CD4-positive, alpha-beta T cell (primary cell): ENCODE measurements at places on chromosomes 11 and 22.

GRCh38 chr11:75198278-75198973 lies 42.1 kb upstream of the TPBGL start:
- DNase-seq = no peak
- H3K27me3 ChIP-seq = peaks cover 2% of the 10 kb centered on the region
- no peaks in the 10 kb centered on the region for H3K4me1 ChIP-seq
- no peaks in the 10 kb centered on the region for H3K36me3 ChIP-seq
- H3K4me3 ChIP-seq = no peak overlapping the region

DNA sequence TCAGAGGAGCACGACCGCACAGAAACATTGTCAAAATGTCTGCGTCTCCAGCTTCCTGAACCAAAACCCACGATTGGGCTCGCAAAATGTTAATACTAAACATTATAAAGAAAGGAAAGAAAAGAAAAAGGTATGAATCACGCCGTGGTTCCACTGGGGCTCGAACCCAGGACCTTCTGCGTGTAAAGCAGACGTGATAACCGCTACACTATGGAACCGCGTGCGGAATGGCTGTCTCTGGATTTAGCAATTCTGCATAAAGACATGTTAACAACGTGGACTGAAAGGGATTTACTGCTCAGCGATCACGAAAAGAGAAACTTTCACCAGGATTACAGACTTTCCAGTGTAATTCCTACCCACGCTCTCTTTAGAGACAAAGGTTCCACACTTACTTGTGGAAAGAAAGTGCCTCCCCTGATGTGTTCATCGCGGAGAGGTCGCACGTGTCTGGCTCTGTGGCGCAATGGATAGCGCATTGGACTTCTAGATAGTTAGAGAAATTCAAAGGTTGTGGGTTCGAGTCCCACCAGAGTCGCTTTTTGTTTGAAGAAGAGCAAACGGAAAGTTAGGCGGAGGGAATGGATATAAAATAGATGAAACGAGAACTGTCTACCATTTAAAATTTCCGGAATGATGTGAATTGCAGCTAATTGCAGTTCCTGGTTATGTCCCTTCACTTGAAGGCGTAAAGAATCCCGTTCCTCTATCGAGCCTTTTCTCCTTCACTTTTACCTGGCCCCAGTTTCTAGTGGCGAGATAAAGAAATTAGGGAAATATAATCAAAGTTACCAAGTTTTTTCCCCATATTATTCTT lies 39.7 kb downstream of the OR4D9 start:
- H3K4me1 ChIP-seq = peaks cover 21% of the 10 kb centered on the region
- H3K27ac ChIP-seq = no peak overlapping the region
- no peaks in the 10 kb centered on the region for H3K27me3 ChIP-seq
- DNase-seq = peak; percentile 81
- H3K4me3 ChIP-seq = peak overlapping the region; percentile 57

- no peaks in the 10 kb centered on the region for H3K4me1 ChIP-seq
- no peak overlapping the region for H3K27ac ChIP-seq
- no peak overlapping the region for H3K4me3 ChIP-seq
- no peak for DNase-seq
- no peaks in the 10 kb centered on the region for H3K27me3 ChIP-seq
- H3K36me3 ChIP-seq = no peaks in the 10 kb centered on the region
These were observed 108.4 kb downstream of the BLID start for GRCh38 chr11:122007601-122008071.

DNA sequence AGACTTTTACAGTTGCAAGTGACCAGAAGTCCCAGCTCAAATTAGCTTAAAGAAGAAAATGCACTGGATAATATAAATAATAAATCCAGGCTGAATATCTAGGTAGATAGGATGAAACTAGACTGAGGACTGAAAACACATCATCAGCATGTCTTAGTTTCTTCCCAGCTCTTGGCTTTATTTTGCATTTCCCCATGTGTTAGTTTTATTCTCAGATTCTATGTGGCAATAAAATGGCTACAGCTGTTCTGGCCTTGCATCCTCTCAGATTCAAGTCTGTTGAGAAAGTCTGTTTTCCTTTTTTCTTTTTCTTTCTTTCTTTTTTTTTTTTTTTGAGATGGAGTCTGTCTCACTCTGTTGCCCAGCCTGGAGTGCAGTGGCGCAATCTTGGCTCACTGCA lies 22.6 kb upstream of the CAT start:
- no peak overlapping the region for H3K27ac ChIP-seq
- DNase-seq = no peak
- no peak overlapping the region for H3K4me3 ChIP-seq
- peaks cover 2% of the 10 kb centered on the region for H3K27me3 ChIP-seq
- no peaks in the 10 kb centered on the region for H3K4me1 ChIP-seq

GRCh38 chr22:41479671-41480396 lies 10.9 kb downstream of the ACO2 start:
- H3K27ac ChIP-seq = no peak overlapping the region
- H3K4me3 ChIP-seq = no peak overlapping the region
- H3K36me3 ChIP-seq = peaks cover 28% of the 10 kb centered on the region
- H3K4me1 ChIP-seq = peaks cover 16% of the 10 kb centered on the region

DNA sequence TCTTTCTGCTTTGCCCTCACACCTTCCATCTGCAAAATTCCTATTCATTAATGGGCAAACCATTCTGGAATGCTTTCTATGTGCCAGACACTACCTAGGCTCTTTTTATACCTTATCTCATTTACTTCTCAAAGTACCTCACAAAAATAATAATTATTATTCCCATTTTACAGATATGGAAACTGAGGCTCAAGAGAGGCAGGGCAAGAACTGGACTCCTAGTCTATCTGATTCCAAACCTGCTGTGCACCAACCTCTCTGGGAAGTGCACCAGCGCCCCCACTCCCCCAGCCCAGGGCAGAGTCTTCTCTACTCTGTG lies 826 bp upstream of the DGAT2 start:
- H3K4me1 ChIP-seq = peaks cover 27% of the 10 kb centered on the region
- H3K27me3 ChIP-seq = peaks cover 13% of the 10 kb centered on the region
- H3K4me3 ChIP-seq = peak overlapping the region; percentile 55
- no peaks in the 10 kb centered on the region for H3K36me3 ChIP-seq
- no peak for DNase-seq

GRCh38 chr22:30628491-30628890 lies 7.1 kb upstream of the SLC35E4 start:
- H3K4me3 ChIP-seq = no peak overlapping the region
- H3K4me1 ChIP-seq = no peaks in the 10 kb centered on the region
- H3K36me3 ChIP-seq = no peaks in the 10 kb centered on the region
- no peaks in the 10 kb centered on the region for H3K27me3 ChIP-seq
- H3K27ac ChIP-seq = no peak overlapping the region

GRCh38 chr11:12702999-12703453 lies 28.8 kb downstream of the TEAD1 start:
- DNase-seq = no peak
- peaks cover 14% of the 10 kb centered on the region for H3K27me3 ChIP-seq
- no peaks in the 10 kb centered on the region for H3K36me3 ChIP-seq
- H3K4me3 ChIP-seq = no peak overlapping the region

DNA sequence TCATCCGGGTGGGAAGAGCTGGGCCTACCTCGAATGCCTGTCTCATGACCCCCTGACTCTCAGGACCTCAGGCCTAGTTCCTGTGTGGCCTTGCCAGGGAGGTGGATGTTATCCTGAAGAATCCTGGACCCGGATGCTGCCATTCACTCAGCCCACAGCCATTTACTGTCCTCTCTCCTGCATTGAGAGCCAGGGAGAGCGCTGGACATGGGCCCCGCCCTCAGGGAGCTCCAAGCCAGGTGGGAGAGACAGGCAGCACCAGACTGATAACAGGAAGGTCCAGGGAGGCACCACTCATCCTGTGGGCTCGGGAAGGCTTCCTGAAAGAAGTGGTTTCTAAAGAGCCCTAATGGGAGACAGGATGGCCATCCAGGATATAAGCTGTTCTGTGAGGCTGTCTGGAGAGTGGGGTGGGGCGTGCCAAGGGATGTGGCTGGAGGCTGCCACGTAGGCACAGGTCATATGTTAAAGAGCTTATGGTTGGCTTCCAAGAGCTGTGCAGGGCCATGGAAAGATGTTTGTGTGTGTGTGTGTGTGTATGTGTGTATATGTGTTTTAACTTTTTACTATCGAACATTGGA lies 8.6 kb downstream of the SERPINH1 start:
- no peak overlapping the region for H3K27ac ChIP-seq
- H3K36me3 ChIP-seq = peaks cover 35% of the 10 kb centered on the region
- no peak for DNase-seq
- H3K4me1 ChIP-seq = peaks cover 6% of the 10 kb centered on the region

DNA sequence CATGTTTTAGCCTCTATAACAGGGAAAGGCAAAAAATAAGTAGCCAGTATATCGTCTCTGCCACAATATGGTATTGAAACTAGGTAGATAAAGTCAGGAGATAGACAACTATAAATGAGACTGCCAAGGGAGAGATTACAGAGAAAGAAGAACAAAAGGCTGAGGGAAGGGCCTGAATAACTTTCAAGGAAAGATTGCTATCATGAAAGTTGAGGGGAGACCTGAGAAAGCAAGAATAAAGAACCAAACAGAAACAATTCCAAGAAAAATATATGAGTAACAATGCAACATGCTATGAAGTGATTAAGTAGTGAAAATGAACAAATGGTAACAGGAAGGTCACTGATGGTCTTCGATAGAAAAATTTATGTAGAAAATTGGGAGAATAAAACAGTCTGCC lies 690.1 kb downstream of the METTL15 start:
- H3K4me1 ChIP-seq = no peaks in the 10 kb centered on the region
- no peak for DNase-seq
- H3K27ac ChIP-seq = no peak overlapping the region
- H3K4me3 ChIP-seq = no peak overlapping the region
- no peaks in the 10 kb centered on the region for H3K27me3 ChIP-seq
- no peaks in the 10 kb centered on the region for H3K36me3 ChIP-seq

- no peaks in the 10 kb centered on the region for H3K36me3 ChIP-seq
- peaks cover 19% of the 10 kb centered on the region for H3K27me3 ChIP-seq
- DNase-seq = peak; percentile 29
These were observed 22.6 kb upstream of the PKNOX2 start for GRCh38 chr11:125141686-125142535.

GRCh38 chr11:10645212-10645795 lies 48.3 kb downstream of the IRAG1 start:
- H3K27ac ChIP-seq = no peak overlapping the region
- no peaks in the 10 kb centered on the region for H3K36me3 ChIP-seq
- no peak for DNase-seq
- no peaks in the 10 kb centered on the region for H3K27me3 ChIP-seq

DNA sequence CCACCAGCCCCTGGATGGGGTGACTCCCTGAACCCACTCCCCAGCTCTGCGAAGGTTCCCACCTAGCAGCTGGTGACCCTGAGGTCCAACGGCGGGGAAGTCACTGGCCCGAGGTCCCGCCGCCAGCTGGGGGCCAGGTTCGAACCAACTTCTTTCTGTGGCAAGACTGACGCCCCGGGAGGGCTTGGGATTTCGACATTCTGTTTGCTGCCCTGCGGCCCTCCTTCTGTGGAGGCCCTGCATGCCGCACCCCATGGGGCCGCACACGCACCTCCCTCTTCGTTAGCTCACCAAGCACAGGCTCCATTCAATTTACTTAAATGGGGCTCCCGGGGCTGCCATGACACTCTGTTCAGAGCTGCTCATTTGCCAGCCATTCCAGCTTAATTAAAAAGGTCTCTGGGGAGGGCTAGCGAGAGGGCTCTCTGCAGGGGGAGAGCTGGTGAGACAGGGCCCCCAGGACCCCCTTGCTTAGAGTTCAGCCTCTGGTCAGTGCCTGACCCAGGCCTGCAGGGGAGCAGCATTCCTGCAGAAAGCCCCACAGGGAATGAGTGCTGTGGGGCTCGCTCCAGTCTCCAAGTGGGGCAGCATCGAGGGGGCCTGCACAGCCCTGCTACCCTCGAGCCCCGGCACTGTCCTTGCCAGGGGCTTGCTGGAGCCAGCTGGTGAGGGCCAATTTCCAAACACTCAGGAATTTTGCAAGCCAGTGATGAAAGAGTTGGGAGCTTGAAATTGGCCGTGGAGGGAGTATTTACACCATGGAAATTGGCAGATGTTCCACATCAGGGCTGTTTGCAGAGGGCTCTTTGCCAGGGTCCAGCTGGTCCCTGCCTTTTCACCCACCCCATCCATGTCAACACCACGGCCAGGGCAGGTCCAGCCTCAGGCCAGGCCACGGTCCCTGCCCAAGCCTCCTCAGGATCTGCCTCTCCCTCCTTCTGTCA lies 80.8 kb downstream of the CACNA1I start:
- no peak overlapping the region for H3K4me3 ChIP-seq
- H3K36me3 ChIP-seq = no peaks in the 10 kb centered on the region
- peaks cover 9% of the 10 kb centered on the region for H3K4me1 ChIP-seq
- DNase-seq = no peak
- H3K27me3 ChIP-seq = no peaks in the 10 kb centered on the region

DNA sequence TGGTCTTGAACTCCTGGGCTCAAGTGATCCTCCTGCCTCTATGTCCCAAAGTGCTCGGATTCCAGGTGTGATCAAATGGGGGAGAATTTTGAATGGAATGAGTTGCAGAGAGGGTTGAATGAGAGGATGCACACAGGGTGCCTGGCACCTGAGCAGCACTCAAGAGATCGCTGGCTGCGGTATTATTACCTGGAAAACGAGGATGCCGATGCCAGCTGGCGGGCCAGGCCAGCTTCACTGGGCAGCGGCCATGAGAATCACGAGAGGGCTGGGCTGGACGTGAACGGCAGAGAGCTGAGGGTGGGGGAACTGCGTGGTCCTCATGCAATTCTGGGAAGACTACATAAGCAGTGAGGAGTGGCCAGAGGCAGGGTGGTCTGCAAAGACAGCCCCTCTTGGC lies 2.9 kb downstream of the MGAT3 start:
- no peaks in the 10 kb centered on the region for H3K36me3 ChIP-seq
- H3K4me3 ChIP-seq = no peak overlapping the region
- DNase-seq = no peak
- no peak overlapping the region for H3K27ac ChIP-seq

GRCh38 chr11:35559949-35560348 lies 34.5 kb upstream of the PAMR1 start:
- no peak overlapping the region for H3K4me3 ChIP-seq
- peaks cover 5% of the 10 kb centered on the region for H3K27me3 ChIP-seq
- no peaks in the 10 kb centered on the region for H3K4me1 ChIP-seq
- DNase-seq = no peak
- H3K27ac ChIP-seq = no peak overlapping the region

- no peak overlapping the region for H3K27ac ChIP-seq
- peaks cover 5% of the 10 kb centered on the region for H3K4me1 ChIP-seq
- no peak for DNase-seq
- no peak overlapping the region for H3K4me3 ChIP-seq
These were observed 11.2 kb upstream of the SREBF2 start for GRCh38 chr22:41821471-41822316.

- no peaks in the 10 kb centered on the region for H3K27me3 ChIP-seq
- peaks cover 15% of the 10 kb centered on the region for H3K4me1 ChIP-seq
- DNase-seq = no peak
- H3K4me3 ChIP-seq = no peak overlapping the region
- no peak overlapping the region for H3K27ac ChIP-seq
- no peaks in the 10 kb centered on the region for H3K36me3 ChIP-seq
These were observed 5.4 kb downstream of the SMCO4 start for GRCh38 chr11:93537767-93538261.
